ENCODE measurements at places on chromosomes 5 and 9.

GRCh38 chr5:151154931-151155774 lies 2.4 kb downstream of the ANXA6 start:
- no peak for DNase-seq

GRCh38 chr5:89756955-89757354 lies 652.6 kb downstream of the CETN3 start:
- no peak for DNase-seq

GRCh38 chr9:76573905-76574760 lies 115.2 kb downstream of the GCNT1 start:
- no peak for DNase-seq

DNA sequence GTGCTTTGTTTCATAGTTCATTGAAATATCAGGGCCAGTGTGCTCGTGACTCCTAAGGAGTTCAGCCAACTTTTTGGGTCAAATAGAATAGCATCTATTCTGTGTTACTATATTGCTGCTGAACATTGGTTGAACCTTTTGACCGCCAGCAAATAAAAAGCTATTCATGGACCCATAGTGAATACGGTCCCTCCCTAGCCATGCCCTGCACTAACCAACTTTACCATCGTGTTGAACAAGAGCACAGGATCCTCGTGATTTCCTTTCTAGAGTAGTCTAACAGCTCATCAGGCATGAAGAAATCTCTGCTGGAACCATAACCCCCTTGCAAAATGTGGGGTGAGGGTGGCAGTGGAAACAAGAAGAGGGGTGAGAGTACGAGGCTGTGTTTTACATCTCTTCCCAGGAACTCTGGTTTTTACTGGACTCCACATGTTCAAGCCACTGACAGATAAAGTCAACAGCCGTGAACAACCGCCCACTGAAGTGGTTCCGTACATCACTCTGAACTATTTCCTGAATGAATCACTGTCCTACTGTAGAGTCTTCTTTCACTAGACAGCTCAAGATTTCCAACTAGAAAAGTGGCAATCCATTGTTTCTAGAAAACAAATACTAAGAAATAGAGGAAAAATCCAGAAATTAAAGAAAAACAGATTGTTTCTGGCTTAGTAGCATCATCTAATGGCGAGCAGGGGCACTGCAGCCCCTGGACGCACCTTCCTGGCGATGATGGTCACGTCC lies 70.1 kb upstream of the SPATA31E1 start:
- no peak for DNase-seq

DNA sequence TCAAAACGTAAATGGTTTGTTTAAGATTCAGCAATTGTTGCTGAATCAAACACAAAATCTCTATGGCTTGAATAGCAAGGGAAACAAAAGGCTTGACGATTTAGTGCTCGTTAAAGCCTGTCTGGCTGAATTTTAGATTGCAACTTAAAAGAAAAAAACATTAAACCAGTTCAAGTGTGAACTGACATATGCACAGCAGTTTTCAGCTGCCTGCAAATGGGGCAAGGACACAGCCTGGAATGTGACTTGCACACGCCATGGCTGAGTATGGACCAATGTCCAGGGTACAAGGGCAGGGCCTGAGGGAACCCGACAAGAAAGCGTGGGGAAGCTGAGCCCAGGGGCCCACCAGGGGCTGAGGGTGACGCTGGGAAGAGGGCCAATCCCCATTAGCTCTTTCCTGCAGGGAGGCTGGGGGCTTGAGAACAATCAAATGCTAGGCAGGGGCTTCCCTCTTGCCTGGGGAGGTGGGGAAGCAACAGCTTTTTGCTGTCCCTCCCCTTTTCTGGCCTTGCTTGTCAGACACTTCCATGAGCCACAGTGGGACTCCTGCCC lies 89.6 kb upstream of the LRRTM2 start:
- no peak for DNase-seq

DNA sequence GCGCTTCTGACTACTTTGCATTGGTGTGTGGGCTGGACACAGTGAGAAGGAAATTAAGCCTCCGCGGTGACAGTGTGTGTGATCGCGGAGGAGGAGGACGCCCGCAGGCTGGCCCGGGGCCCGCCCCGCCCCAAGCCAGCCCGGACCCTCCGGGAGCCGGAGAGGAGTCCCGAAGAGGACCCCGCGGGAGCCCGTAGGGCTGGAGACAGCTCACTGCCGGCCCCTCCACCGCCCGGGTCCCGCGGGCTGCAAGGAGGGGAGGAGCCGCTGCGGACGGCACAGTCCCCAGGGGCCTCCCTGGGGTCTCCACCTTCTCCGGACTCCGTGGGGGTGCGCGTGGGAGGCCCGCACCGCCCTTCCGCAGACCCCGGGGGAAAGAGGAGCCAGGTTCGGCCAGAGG lies 146.4 kb upstream of the ERCC6L2 start:
- no peak for DNase-seq

- DNase-seq = no peak
These were observed 112.6 kb downstream of the TMC1 start for GRCh38 chr9:72633966-72634365.

DNA sequence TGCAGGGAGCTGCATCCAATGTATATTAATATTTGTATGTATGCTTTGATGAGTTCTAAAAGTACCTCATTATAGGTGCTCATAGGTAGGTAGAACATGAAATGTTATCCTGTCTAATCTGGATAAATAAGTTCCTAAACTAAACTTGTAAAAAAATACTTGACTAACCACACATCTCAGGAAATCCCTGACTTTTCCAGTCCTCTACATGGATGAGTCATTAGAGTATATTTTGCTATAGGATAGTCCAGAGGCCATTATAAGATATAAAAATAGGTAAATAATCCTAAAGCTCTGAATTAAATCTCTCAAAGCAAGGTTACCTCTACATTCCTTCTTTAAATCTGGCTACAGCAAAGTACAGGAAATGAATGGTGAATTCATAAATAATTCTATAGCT lies 404.3 kb downstream of the RAB3C start:
- DNase-seq = no peak

- no peak for DNase-seq
These were observed 296.5 kb downstream of the ARHGAP26 start for GRCh38 chr5:143066556-143067281.

DNA sequence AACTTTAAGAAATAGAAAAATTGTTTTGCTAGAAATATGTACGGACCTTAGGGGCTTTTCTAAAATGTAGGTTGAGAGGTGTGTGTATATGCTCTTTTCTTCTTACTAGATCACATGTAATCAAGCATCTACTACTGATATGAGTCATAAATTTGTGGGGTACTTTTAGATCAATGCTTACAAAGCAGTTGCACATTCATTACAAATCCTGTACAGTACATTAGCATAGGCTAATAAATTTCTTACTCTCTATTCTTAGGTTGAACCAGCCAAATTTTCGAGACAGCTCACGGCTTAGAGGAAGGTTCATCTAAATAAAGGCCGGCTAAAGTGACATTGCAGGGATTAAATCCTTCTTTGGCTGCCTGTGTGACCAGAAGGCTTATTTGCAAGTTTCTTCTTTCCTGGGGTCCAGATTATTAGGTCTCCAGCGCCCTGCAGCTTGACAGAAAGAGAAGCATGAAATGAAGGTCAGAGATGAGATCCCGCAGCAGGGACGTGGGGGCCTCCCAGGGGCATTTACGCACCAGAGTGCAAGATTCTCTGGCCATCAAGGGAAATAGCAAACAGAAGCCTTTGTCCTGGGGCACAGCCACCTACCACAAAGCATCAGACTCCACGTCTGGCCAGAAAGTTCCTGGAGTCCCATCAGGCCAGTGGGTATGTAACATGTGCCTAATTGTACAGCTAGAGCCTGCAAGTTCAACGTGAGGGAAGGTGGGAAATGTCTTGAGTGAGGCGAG lies 53.0 kb downstream of the NIM1K start:
- DNase-seq = no peak

- no peak for DNase-seq
These were observed 7.2 kb downstream of the MARCHF6 start for GRCh38 chr5:10360686-10361085.

DNA sequence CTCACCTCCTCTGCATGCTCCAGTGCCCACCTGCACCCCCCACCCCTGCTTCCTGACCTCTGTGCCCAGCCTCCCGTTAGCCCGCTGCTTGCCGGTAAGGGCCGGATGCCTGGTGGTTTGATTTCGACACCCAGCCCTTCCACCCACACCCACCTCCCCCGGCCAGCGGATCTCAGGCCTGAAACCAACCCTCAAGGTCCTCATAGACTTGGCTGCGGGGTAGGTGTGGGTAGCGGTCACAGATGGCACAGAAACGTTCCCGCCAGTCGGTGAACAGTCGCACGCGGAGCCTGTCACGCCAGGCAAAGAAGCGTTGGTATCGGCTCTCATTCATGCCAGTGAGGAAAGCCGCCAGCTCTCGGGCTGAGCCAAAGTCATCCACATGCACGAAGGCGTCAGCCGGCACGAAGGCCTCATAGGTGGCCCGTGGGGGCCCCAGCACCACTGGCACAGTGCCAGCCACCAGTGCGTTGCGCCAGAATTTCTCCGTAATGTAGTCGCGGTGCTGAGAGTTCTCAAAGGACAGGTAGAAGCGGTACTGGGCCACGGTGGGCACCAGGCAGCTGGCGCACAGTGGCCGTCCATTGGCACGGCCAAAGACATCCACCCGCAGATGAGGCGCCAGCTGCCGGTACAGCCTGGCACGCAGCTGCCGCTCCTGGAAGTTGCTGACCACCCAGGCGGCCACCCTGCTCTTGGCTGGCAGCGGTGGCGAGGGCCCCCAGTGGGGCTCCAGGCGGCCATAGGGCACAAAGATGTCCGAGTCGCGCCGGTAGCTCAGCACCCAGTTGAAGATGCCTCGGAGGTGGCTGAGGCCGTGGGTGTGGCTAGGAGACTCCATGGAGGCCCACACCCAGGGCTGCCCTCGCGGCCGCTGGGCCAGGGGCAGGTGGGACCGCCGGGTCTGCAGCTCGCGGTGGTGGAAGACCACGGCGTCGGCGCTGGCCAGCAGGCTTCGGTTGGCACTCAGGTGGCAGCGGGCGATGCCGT lies 1.1 kb downstream of the FUT7 start:
- DNase-seq = no peak

GRCh38 chr9:69743930-69744329 lies 15.9 kb downstream of the PTAR1 start:
- DNase-seq = no peak

DNA sequence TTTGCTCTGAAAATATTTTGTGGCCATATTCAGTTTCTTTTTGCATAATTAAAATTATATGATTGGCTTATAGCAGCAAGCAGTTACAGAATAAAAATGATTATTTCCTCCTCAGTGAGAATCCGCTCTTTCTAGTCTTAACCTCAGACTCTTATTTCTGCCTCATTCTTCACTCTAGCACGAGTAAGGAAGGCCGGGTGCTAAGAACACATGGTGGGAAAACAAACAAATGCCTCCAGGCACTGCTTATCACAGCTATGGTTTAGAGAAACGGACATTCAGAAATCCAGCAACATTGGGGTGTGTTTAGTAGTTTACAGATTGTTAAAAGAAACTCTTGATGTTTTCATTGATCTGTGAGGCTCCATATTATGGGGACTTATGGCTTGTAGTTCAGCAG lies 168.7 kb downstream of the KDM4C start:
- DNase-seq = no peak

- peak; percentile 42 for DNase-seq
These were observed 115.9 kb downstream of the CDC42SE2 start for GRCh38 chr5:131379723-131380122.

- DNase-seq = no peak
These were observed 19.8 kb downstream of the TRIP13 start for GRCh38 chr5:912280-913091.

- DNase-seq = no peak
These were observed 11.5 kb downstream of the GPBP1 start for GRCh38 chr5:57185313-57185712.

DNA sequence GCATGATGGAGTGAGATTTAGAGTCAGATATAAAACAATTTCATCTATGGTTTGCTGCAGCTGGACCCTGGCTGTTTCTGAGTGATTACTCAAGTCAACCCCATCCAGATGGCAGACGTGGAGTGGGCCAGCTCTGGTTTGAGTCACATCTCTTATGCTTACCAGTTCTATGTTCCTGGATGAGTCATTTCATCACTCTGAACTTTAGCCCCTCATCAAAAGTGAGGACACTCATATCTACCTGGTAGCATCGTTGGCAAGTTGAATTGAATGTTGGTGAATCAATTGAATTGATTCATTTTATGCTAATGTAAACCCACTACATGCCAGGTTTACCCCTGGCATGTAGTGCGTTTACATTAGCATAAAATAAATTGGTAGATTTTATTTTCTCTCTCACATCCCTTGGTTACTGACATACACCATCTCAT lies 176.4 kb downstream of the FGF18 start:
- DNase-seq = no peak

GRCh38 chr5:157670662-157671591 lies at the start of gene C5orf52:
TSS of gene C5orf52 (plus strand) at chr5:157671533. CDS start at chr5:157671615, 82 bp downstream.
- DNase-seq = no peak

DNA sequence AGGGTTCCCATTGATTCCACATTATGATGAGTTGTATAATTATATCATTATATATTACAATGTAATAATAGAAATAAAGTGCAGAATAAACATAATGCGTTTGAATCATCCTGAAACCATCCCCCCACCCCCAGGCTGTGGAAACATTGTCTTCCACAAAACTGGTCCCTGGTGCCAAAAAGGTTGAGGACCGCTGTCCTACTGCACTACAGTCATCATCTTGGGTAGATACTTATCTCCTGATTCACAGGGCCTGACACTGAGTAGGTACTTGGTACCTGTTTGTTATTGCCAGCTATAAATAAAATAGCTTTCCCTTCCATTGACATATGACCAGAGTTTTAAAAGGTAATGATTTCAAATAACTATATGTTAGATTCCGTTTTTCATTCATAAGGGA lies 25.6 kb downstream of the ANP32B start:
- DNase-seq = no peak

DNA sequence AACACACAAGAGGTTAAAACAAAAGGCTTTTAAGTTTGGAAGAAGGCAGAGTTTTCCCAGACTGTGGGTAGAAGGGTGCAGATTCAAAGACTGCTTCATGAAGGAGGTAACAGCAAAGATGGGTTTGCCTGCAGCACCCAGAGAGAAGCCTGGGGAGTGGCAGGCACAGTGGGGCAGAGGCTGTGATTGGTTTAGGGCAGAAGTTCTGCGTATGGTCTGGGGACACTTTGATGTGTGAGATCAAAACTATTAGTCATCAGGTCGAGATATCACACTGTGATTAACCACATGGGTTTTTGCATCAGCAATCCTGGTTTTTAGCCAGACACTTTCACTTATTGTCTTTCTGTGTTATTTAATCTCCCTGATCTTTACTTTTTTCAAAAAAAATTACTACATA lies 188.8 kb upstream of the GLRA1 start:
- no peak for DNase-seq
